MG63 (cell line): ENCODE measurements at places on chromosomes 7 and 10.

DNA sequence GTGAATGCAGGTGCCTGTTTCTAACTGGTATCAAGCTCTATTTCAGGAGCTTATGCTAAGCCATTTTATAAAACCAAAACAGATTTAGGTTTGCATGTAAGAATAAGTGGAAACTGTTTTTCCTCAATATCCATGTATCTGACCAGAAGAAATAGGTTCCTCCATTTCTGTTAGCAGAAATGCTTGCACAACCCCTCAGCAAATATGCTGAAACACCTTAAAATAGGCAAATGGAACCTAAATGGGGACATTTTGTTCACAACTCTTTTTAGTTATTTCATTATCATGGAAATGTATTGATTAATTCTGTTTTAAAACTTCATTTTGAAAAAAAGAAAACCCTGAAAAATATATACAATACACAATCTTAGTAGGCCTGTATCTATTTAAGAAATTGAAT is 8.9 kb upstream of the EEPD1 start:
- no peak for DNase-seq

DNA sequence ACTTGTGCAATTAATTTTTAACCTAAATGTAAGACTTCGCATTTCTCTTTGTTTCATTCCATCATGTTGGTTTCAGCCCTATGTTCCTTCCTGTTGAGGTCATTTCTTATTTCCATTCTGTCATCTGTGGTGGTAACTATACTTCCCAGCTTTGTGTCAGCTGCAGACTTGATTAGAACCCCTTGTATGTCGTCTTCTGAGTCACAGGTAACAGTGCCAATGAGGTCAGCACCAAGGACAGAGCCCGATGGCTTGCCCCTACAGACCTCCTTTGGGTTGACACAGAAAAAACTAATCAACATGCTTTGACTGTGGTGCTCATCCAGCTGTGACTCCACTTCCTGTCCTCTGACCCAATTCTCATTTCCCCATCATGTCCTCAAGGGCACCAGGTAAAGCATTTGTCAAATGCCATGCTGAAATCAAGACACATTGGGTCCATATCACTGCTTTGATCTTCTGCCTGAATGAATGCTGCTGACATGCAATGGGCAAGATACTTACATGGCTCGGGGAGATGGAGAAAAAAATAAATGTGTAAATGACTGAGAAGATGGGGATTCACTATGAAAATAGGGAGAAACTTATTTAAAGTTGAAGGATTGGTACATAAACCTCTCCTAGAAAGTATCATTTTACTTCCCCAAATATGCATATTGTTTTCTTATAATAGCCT is 25.6 kb upstream of the CRTAC1 start:
- peak; percentile 9 for DNase-seq

DNA sequence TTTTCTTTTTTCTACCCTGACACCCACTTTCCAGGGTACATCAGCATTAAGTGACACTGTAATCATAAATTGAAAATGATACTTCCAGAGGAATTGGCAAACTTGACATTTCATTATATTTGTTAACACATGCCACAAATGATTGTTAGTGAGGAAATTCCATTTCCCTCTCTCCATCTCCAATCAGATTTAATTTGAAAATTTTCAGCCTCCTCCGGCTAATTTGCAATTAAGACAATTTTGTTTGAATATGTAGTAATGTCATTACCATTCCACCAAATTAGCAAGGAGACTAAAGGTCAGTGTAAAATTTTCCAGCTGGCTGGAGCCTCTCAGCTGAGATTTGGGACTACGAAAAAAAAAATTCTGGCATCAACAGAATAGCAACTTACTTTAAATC is 242.7 kb downstream of the FOXP2 start:
- DNase-seq = no peak

GRCh38 chr7:155003376-155004214 is 671 bp upstream of the PAXIP1 start:
- DNase-seq = peak; percentile 65

DNA sequence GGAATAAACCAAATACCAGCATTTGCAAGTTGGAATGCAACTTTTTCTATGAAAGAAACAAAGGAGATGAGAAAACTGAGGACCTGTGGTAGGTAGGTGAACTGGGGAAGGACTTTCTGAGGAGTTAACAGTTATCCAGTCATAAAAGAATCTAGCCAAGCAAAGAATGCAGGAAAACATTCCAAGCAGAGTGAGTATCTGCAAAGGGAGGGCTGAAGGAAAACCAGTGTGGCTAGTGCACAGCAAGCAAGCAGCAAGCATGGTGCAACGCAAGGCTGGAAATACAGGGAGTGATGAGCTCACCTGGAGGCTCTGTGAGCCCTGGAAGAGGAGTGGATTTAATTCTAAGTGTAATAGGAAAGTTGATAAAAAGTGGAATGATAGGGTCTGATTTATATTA is 44.0 kb downstream of the RTKN2 start:
- DNase-seq = peak; percentile 34

DNA sequence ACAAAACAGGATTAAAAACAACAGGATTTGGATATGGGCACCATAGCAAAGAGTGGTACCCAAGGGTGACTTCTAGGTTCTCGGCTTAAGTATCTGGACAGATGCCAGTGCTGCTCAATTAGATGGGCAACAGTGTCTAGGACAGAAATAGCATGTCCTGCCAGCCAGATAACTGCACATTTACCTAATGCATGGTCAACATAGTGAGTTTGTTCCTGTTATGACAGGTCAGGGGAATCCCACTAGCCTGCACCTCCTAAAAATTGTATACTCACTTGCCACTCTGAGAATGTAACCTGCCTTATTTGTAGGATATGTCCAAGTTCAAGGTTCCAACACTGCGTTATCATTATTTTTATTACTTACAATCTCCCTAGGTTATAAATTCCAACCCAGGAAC is 471.7 kb downstream of the GRM8 start:
- DNase-seq = no peak

- DNase-seq = peak; percentile 56
Measured at GRCh38 chr10:88525371-88526069, 57.6 kb downstream of the RNLS start.

DNA sequence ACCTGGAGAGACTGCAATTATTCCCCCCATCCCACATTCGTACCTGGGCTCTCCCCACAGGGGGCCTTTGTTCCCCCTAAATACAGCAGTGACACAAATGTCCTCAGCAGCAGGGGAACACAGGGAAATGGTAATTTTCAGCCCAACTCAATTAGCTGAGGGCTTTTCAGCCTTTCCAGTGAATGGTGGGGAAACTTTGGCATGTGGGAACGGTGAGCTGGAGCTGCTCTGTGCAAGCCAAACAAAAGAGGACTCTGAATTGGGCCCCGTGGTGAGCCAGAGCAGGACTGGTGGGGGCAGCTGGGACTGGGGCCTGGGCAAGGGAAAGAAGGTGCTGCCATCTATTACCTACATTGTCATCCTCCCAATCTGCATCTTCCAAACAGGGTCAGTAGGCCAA is 51.0 kb downstream of the FBXW4 start:
- no peak for DNase-seq

- DNase-seq = no peak
Measured at GRCh38 chr7:20381406-20382034, 50.8 kb downstream of the ITGB8 start.

DNA sequence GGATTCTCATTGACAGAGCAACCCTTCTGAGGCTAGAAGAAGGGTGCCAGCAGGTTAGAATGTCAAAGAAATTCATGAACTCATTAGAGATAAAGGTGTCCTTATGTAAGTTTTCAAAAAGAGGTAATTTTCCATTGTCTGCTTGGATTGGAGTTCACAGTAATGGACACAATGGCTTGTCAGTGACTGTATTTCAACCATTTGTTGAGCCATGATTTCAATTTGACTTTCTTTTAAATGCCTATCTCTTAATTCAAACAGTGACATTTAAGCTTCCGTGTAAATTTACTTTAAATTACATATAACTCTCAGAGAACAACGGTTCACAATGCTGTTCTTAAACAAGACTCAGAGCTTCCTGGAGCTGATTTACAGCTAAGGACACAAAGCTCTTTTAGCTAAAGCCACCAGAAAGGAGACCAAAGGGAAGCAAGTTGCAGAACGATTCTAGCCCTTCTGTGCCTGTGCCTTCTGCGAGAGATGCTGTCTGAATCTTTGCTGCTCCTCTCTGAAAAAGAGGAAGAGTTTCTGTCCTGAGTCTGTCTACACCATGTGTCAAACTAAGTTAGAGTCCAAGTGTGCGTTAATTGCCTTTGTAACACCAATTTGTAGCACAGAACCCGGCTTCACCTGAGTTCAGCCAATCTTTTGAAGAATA is 42.2 kb upstream of the PFKP start:
- no peak for DNase-seq

DNA sequence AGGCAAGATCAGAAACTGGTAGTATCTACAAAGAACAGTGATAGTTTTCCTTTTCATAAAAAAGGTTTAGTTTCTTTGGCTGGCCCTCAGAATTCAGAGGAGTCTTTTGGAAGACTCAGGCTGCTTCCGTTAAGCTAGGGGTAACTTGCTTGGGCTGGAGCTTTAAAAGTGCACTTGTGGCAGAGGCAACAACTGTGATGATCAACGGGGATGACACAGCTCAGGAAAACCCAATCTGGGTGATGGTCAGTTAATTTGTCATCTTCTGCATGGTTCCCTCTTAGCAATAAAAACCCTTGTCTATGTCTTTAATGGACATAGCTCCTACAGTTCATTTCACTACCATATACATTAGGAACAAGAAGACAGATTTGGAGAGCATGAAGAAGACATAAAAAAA is 46.7 kb downstream of the SGMS1 start:
- no peak for DNase-seq

- DNase-seq = peak; percentile 39
Measured at GRCh38 chr7:129210256-129210988, 14.4 kb upstream of the AHCYL2 start.

DNA sequence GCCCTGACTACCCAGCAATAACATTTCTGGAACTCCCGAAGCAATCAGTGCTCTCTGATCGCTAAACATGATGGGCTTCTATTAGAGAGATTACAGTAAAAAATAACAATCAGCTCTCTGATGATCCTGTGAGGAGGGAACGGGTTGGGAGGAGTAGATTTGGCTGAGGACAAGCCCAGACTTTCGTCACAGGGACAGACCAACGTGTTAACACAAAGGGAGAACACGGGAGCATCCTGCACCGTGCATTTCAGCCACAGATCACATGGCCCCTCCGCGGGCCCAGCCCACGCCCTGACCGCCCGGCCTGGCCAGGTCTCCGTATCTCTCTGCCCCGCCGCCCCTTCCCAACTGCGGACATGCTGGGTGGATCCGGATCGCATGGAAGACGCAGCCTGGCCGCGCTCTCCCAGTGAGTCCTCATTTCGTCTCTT is 95.0 kb upstream of the AGBL3 start:
- no peak for DNase-seq

GRCh38 chr7:91137153-91137787 is 127.0 kb upstream of the FZD1 start:
- no peak for DNase-seq

DNA sequence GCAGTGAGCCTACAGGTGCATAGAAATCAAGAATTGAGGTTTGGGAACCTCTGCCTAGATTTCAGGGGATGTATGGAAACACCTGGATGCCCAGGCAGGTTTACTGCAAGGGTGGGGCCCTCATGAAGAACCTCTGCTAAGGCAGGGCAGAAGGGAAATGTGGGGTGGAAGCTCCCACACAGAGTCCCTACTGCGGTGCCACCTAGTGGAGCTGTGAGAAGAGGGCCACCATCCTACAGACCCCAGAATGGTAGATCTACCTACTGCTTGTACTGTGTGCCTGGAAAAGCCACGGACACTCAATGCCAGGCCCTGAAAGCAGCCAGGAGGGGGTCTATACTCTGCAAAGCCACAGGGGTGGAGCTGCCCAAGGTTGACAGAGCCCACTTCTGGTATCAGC is 533.5 kb downstream of the GPAM start:
- no peak for DNase-seq

DNA sequence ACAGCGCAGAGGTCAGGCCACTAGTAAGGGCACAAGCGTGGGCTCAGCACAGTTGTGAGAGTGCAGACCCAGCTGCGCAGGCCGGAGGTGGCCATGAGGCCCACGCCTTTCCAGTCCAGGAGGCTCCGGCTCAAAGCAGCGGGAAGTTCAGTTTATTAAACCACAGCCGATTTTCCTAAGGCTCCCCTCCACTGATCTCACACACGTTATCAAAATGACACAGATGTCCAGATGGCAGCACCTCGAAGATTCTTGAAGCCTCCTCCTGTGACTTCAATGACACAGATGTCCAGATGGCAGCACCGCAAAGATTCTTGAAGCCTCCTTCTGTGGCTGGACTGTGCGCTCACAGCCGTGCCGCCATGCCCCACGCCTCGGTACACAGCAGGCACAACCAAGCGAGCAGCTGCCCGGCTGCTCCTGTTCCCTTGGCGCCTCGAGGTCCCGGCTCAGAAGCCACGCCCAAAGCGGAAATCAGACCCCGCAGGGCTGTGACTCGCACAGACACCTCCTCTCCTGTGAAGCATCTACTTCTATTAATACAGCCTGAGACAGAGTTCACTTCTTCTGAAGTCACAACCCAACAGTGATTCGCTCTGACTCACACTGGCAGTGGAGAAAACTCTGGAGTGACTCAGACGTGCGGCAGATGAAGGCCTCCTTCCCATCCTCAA is 122.7 kb downstream of the MAD1L1 start:
- peak; percentile 85 for DNase-seq

DNA sequence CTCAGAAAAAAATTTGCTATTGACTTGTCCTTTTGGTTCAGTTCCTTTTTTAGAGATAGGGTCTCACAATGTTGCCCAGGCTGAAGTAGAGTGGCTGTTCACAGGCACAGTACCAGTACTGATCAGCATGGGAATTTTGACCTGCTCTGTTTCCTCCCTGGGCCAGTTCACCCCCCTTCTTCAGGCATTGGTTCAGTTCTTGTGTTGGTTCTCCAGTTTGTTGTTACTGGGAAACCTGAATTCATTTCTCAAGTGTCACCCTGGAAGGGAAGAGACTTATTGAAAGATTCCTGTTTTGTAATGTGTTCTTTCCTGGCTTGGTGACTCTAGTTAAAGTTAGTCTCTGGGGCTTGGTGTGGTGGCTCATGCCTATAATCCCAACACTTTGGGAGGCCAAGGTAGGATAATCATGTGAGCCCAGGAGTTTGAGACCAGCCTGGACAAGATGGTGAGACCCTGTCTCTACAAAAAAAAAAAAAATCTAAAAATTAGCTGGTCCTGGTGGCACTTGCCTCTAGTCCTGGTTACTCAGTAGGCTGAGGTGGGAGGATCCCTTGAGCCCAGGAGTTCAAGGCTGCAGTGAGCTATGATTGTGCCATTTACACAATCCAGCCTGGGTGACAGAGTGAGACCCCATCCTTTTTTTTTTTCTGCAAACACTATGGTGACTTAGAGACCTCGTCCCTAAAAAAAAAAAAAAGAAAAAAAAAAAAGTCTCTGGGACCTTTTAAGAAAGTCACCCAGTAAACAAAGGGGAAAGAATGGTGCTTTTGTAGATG is 52.7 kb downstream of the CNNM2 start:
- DNase-seq = no peak
